Neuronal stem cell (in vitro differentiated cells): ENCODE measurements at places on chromosomes 6 and 20.

DNA sequence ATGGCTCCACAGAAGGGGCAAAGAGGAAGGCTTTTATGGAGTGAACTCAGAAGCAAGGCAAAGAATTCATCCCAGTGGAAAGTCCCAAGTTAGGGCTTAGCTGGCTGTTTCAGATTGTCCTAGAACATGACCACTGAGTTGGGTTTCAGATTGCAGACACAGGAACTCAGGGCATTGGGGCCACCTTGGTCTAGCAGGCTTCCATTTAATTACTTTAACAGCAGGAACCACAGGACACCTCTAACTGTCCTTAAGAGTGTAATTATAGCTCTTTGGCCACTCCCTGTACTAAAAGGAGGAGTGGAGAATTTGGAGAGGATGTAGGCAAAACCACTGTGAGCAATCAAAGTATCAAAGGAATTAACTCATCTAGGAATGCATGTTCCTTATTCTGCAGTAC is 150.6 kb upstream of the AGPAT4 start:
- DNase-seq: no peak

DNA sequence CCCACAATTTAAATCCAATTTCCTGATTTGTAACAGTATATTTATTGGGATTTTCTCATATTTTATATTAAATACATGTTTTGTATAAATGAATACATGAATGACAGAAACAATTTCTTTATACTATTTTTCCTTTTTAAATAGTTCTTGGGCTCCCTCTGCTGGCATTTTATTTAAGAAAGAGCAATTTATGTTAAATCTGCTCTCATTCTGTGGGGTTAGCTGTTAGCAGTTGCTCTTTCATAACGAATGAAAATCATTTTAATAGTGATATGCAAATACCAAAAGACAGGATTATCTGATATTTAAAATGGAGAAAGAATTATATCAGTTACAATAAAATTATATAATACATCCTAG is 118.3 kb downstream of the RALGAPA2 start:
- peak; percentile 5 for DNase-seq

DNA sequence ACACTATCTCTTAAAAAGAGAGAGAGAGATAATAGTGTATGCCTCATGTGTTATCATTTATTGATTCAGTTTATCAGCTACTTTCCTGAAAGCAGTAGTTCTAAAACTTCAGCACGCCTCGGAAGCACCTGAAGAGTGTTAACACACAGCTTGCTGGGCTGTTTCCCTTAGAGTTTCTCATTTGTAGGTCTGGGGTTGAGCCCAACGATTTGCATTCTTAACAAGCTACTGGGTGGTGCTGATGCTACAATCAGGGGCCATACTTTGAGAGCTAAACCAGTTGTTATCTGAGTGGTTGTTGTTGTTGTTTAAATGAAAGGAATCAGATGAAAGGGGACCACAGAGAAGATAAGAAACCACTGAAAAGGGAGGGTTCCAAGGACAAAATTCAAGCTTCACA is 32.6 kb downstream of the SIM1 start:
- DNase-seq: no peak

DNA sequence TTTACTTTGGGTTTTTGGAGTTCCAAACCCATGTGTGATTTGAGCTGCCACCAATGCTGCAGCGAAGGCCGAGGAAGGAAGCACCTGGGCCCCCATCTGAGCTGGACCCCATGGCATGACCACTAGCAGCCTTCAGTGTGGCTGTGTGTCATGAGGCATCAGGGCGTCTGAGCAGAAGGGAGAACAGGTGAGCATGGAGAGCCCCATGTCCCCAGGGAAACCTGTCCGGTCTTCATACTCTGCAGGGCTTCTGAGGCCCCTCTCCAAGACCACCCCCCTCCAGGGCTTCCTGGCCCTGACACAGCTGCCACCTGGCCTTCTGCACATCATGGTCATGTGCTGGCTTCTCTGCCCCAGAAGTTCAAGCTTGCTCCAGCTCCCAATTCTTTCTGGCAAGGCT is 169.1 kb upstream of the CST7 start:
- DNase-seq: no peak

GRCh38 chr20:24862186-24862585 is 86.9 kb upstream of the CST7 start:
- no peak for DNase-seq

DNA sequence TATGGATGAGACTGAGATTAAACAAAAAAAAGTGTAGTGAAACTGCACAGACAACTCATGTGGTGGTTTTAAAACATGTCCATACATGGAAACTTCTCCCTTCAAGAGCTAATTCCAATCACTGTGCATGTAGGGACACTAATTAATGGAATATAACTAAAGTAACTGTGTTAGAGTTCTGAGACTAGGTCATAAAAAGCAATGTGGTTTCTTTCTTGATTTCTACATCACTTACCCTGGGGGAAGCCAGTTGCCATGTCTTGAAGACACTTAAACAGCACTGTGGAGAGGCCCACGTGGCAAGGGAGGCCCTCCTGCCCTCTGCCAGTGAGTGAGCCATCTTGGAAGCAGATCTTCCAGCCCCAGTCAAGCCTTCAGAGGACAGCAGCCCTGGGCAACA is 118.2 kb upstream of the DST start:
- DNase-seq: no peak

- DNase-seq: peak; percentile 24
These were observed at the start of gene GMPR for GRCh38 chr6:16238057-16238962. GMPR (plus strand) TSS chr6:16238587; CDS start chr6:16238694, 107 bp downstream.

DNA sequence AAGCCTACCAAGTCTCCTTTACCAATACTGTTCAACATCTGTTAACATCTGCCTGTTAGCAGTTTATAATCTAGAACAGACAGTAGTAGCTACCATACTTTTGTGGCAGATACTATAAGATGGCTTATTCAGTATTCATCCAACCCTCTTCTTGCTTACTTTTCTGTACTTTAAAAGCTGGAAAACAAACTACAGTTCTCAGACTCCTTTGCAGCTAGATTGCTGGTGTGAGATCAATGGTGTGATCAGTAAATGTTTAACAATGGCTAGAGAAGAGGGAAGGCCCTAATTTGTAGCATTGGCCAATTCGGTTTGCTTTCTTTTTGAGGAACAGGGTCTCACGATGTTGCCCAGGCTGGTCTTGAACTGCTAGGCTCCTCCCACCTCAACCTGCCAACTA is 3.5 kb upstream of the REV3L start:
- no peak for DNase-seq

- no peak for DNase-seq
These were observed 55.4 kb downstream of the GNAS-AS1 start for GRCh38 chr20:58795181-58795922.

- no peak for DNase-seq
These were observed 615.5 kb upstream of the AGPAT4 start for GRCh38 chr6:161889324-161889723.

DNA sequence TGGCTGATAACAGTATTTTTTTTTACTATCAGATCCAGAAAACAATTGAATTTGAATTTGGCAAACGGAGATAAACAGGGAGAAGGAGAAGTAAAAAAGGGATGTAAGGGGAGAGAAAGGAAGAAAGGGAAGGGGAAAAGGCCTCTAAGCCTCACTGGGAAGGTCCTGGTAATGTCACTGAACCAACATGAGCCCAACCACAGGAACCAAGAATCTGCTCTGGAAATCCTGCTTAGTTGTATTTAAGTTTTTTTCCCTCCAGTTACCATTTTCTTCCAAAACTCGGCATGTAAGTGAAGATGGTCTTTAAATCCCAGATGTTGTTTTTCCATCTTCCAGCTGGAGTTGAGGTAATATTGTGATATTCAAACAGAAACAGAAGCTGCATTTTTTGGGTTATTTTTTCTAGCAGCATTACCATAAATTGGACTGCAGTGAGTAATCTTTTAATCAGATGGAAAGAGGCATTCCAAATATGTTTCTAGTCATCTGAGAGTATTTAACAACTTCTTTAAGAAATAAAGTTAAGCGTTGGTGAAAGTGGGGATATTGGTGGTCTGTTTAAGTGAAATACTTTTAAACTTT is 91.1 kb downstream of the TXNDC5 start:
- no peak for DNase-seq

DNA sequence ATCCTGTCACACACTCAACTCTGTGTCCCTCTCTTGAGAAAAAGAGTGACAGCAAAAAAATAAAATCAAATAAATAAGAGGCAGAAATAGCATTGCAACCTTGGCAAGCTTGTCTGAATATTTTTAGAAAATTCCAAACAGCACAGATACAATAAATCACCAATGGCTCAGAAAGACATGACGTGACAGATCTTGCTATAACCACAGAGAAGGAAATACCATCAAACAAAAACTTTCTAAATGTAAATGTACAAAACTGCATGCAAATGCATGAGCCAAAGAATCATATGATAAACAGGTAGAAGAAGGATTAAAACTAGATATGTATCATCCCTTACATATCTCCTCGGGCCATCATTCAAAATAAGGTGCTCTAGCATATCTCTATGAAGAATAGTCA is 549.2 kb upstream of the NOX3 start:
- DNase-seq: no peak

DNA sequence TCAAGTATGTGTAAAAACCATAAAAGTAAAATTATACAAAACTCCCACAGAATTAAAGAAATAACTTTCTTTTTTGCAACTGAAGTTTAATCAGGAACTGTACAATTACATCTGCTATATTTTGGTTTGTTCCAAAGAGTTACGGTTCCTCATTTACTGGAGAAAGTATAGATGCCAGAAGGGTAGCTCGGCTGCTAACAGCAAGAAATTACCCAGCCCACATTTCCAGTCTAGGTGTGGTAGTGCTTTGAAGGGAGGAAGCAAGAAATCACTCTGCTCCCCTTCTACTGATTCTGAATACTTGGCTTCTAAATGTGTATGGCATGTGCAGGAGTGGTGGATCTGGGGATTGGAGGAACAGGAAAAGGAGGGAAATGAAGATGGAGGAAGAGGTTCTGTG is 441.3 kb downstream of the CDC5L start:
- DNase-seq: no peak

DNA sequence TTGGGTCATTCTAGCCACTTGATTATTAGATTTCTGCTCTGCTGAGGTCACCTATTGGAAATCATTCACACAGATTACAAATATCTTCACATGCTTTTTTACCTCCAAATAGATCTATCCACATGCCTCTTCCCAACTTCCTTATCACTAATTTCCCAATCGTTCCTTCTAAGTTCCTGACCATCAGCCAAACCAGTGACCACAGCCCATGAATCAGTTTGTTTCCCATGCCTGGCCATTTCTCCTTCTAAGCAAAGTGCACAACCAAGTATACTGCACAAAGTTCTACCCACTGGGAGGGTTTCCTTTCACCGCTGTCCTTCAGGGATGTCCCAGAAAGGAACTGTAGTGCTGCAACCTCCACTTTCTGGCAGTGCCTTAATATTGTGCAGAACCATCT is 140.5 kb upstream of the SYNDIG1 start:
- DNase-seq: no peak

- no peak for DNase-seq
These were observed 1.5 kb downstream of the SERPINB1 start for GRCh38 chr6:2839982-2840748.

GRCh38 chr6:7154341-7155139 is 46.8 kb downstream of the RREB1 start:
- no peak for DNase-seq

DNA sequence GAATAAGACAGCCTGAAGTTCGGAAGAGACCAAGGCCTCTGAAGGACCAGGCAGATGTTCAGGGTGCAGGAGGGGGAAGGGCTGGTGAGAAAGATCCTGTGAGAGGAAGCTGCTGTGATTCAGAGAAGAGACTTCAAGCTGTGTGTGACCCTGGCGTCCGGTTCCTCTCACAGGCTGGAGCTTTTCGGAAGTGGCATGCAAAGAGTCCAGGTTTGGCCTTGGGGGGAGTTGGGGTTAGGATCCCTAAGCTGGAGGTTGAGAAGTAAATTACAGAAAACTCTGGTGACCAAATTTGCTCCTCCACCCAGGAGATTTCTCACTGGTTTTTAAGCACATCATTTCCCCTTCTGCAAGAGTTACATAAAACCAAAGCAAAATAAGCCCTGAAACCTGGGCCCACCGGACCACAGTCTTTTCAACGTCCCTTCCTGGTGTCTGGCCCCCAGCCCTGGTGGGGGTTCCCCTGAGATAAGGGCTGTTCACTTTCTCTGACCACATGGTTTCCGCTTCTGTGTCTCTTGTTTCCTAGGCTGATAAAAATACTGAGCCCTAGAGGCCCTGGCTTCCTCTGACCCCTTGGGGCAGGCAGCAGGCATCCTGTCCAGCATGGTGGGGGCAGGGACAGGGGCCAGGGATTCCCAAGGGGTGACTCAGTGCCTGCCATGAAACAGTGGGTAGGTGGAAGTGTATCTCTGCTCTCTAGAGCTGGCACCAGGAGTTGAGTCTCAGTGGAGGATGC is 12.0 kb upstream of the LTA start:
- no peak for DNase-seq

DNA sequence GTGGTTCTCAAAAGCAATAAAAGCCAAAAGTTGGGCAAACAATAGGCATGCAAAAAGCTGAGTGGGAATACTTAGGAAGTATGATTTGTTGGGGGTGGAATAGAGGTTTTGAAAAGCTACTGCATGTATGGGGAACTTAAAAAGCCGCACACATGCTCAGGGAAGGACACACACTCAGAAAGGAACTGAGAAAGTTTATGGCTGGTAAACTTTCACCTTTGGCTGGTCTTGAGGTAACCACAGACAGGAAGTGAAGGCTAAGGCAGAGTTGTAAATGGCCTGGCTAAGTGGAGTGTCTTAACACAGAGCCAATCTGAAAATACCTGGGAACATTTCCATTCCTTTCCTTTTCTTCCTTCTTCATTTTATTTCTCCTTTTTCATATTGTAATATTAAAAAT is 134.5 kb upstream of the EXOC2 start:
- no peak for DNase-seq

- DNase-seq: no peak
These were observed 452.0 kb downstream of the PREX1 start for GRCh38 chr20:48375804-48376203.

GRCh38 chr6:4460586-4461475 is 315.4 kb upstream of the CDYL start:
- peak; percentile 6 for DNase-seq

DNA sequence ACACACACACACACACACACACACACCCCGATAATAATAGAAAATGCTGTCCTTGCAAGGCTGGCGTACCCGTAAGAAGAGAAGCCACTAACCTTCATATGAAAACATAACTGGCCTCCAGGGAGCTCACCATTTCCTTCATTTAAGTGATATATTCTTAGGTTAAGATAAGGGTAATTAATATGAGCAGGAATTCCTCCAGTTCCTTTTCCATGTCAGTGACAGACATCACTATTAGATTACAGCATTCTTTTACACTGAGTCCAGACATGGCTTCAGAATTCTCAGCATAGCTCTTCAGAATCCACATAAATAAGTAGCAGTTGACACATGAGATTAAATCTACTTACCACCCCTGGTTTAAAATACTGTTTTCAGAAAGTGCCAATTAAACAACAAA is 121.9 kb downstream of the SIM1 start:
- no peak for DNase-seq
